A549 treated with ZK216348 at 1 μM for 4 hours (cell line): ENCODE measurements at places on chromosomes 13 and 19. TPM values are rescaled to one million over a fixed set of nuclear protein-coding genes. Genes with fewer than 3 reads are reported as not detected.

The ZNF296 gene
- 5.5 to 12.5 TPM (median 11.8 TPM) in 5 replicates for total RNA-seq

The ZNF763 gene
- total RNA-seq, result not detected in 5 replicates

The MLLT1 gene
- total RNA-seq, result 16.2 to 25.2 TPM (median 21.8 TPM) in 5 replicates

The OR7D2 gene
- not detected in 5 replicates for total RNA-seq

The ANGPTL8 gene
- total RNA-seq, result not detected in 5 replicates

The GPR4 gene
- 0.21 to 0.69 TPM (median 0.30 TPM) in 5 replicates for total RNA-seq

The TLE2 gene
- 2.7 to 3.0 TPM (median 2.8 TPM) in 5 replicates for total RNA-seq

The ZNF428 gene
- total RNA-seq, result 36.6 to 68.4 TPM (median 61.1 TPM) in 5 replicates

The PEAK3 gene
- 0.07 TPM in 1 of 5 replicates, not detected in the others for total RNA-seq

The FKBP8 gene
- 85.4 to 164 TPM (median 152 TPM) in 5 replicates for total RNA-seq

The MISP3 gene
- 2.1 to 5.4 TPM (median 3.9 TPM) in 5 replicates for total RNA-seq

The ACP7 gene
- total RNA-seq, result 0.14 to 0.23 TPM (median 0.15 TPM) in 3 of 5 replicates, not detected in the others

The ZNF439 gene
- not detected in 5 replicates for total RNA-seq

The PTGIR gene
- total RNA-seq, result 0.19 TPM in 1 of 5 replicates, not detected in the others

The KLK10 gene
- total RNA-seq, result 0.20 to 0.60 TPM (median 0.50 TPM) in 4 of 5 replicates, not detected in the other

The PAK4 gene
- total RNA-seq, result 59.1 to 132 TPM (median 113 TPM) in 5 replicates

The MEDAG gene
- 0.13 to 0.47 TPM (median 0.21 TPM) in 4 of 5 replicates, not detected in the other for total RNA-seq

The SIAH3 gene
- total RNA-seq, result not detected in 5 replicates

The FOXO1 gene
- 3.6 to 7.2 TPM (median 6.0 TPM) in 5 replicates for total RNA-seq
